Brain microvascular endothelial cell (primary cell): ENCODE measurements at places on chromosomes 2 and 18.

DNA sequence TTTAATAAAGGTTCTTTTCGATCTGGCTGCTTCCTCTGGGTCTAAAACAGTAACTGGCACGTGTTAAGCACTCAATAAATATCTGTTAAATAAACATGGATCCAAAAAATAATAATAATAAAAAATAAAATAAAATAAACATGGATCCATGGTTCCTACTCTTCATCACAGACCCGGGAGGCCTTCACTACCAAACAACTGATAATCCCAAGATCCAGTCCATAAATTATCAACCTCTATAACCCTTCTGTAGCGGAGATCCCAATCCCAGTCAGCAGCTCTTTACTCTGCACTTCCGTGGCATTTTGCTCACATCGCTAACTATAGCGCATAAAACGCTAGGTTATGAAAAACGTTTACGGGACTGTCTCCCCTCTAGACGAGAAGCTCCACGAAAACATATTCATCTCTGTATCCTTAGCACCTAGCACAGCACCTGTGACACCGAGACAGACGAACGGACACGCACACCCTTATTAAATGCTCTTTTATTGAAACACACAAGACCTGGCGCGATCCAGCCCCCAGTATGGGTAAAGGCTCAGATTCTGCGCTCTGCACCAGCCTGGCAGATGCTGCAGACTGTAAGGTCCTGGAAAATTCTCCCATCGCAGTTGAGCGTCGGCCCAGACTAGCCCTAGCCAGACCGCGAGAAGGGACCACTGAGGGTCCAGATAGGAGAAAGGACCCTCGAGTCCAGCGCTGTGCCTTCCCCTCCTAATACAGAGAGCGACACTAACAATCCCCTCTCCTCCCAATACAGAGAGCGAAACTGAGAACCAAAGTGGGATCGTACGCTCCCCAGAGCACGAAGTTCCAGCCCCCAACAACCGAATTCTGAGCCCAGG is 770 bp downstream of the NBAS start:
- peak; percentile 50 for DNase-seq

DNA sequence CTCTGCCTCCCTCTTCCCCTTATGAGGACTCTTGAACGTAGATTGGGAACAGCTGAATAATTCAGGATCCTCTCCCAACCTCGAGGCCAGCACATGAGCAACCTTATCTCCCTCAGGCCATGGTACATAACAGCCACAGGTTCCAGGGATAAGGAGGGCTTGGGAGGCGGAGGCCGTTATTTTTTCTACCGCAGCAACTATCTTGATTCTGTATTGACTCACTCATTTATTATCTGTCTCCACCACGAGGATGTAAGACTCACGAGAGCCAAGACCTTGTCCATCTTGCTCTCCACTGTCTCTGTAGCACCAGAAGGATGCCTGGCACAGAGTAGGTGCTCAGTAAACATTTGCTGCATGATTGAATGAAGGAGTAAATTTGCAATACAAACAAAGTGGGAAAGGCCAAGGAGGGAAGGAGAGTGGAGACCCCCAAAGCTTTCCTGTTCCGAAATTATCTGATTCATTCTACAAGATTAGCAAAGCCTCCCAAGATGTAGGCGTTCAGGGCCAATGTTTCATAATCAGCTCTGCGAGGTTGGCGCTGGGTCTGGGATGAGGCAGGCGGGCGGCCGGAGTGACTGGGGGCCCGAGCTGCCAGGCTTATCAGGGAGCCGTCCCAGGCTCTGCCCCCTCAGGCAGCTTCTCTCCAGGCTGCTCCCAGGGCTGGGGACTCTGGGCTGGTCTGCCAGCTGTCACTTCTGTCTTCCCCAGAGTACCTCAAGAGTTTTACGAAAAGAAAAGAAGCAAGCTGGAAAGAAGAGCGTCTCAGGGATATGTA is 31.6 kb downstream of the INPP5D start:
- no peak for DNase-seq

DNA sequence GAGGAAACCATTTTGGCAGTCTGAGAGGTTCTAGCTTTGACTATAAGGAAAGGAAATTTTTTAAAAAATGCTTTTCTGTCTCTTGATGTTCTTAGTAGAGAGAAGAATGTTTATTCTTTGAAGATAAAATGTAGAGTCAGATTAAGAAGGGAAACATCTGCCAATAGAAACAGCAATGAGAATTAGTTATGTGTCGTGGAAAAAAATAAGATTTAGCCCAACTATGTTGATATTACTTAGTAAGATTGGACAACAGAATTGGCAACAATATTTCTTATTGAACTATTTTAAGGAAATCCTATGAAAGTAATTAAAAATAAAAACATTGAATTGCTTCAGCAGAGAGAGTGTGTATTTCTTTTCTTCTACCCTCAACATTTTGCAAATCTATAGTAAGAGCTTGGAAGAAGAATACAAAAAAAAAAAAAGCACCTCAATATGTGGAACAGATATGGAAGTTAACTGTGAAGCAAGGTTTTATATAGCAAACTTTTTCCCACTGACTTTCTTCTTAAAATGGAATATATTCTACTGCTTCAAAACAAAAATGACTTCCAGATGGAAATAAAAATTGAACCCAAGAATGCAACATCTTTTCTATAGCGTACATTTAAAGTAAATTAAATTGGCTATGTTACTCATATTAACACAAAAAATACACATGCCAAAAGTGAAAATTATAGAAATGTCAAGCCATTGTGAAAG is 177.9 kb downstream of the FAM124B start:
- no peak for DNase-seq

GRCh38 chr18:27583466-27583865 is 398.4 kb upstream of the CHST9 start:
- no peak for DNase-seq

DNA sequence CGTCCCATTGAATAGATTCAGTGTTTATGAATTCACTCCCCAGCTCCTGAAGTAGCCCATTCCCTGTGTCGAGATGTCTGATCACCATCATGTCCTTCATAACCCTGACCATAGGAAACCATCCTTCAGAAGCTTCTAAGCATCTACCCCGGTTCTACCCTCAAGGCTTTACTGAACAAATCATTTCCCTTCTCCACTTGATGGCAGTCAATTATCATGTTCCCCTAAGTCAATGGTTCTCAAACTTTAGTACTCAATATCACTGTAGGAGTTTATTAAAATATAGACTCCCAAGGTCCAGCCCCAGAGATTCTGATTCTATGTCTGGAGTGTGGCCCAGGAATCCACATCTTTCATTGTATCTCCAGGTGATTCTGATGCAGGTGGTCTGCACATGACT is 228.4 kb upstream of the SP5 start:
- no peak for DNase-seq

DNA sequence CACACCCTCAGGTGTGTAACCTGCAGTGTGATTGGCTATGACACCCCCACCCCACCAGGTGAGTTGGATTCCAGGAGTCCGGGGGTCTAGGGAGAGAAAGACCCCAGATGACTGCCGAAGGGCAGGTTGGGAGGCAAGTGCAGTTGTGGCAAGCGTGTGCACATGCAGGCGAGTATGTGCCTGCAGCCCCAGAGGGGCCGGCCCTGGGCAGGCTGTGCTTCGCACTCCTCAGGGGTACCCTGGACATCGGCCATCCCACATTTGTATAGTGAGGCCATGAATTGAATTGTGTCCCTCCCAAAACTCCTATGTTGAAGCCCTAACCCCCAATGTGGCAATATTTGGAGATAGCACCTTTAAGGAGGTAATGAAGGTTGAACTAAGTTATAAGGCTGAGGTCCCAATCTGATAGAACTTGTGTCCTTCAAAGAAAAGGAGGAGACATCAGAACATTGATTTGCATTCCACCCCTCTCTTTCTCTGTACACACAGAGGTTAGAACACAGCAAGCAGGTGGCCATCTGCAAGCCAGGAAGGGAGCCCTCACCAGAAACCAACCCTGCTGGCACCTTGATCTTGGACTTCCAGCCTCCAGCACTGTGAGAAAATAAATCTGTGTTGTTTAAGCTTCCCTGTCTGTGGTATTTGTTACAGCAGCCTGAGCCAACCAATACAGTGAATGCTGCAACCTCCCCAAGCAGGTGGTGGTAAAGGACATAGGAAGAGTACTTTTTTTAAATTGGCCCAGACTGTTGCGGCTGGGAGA is 241.8 kb downstream of the TFCP2L1 start:
- no peak for DNase-seq

DNA sequence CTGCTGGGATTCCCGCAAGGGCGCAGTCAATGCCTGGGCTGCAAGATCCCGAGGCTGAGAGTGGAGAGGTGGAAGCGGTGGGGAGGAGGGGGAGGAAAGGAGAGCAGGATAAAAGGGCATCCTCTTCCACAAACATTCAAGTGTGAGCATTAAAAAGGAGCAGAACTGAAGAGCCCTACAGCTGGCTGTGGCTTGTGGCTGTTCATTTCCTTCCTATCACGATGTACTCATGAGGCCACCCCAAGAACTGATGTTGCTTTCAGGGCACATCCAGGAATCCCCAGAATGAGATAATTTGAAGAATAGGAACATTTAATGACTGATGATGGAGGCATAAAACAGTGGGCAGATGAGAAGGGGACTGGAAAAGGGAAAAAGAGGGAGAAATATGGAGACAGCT is 230.8 kb upstream of the SMIM21 start:
- DNase-seq = no peak

- DNase-seq = no peak
Observed at GRCh38 chr2:120624061-120624737, 111.5 kb upstream of the GLI2 start.

GRCh38 chr2:61090386-61090921 is 24.8 kb downstream of the SANBR start:
- peak; percentile 40 for DNase-seq

DNA sequence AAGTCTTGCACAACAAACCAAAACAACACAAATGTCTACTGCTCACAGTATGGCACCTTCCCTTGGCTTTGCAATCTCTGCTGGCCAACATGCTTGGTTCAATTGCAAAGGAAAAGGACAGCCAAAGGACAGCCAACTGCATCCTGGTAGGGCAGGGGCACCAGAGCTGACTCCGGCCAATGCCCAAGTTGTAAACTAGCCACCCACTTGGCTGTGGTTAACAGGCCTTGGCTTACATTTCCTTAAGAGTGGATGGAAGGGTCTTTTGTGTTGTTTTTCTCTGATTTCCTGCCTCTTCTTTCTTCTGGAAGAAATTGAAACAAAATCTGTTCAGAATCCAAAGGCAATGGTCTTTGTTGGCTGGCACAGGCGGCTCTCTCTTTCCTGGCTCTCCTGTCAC is 119.1 kb upstream of the TRIB2 start:
- DNase-seq = no peak

GRCh38 chr2:152049541-152049940 is 49.3 kb downstream of the CACNB4 start:
- DNase-seq = no peak

GRCh38 chr2:222862909-222863544 is 2.2 kb downstream of the ACSL3 start:
- no peak for DNase-seq

GRCh38 chr18:66646609-66647008 is 42.7 kb upstream of the CDH19 start:
- peak; percentile 16 for DNase-seq

DNA sequence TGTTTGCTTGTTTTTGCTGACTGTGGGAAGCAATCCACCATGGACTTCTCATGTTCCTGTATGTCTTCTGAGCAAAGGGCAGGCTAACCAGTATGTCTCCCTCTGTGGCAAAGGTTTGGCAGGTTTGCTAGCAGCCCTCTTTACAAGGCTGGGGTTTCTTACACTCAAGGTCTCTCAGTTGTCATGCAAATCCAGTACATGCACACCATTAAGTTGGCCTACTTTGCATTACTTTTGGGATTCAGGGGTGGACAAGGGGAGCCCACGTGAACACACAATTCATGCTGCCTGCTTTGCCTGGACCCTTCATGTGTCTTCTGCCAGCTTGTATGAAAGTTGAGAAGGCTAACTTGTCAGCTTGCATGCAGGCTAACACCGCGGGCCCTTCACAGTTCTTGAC is 134.9 kb downstream of the LRRTM4 start:
- DNase-seq = no peak

GRCh38 chr2:165877565-165878550 is 75.7 kb downstream of the TTC21B start:
- no peak for DNase-seq

GRCh38 chr2:170972296-170973224 is 43.5 kb downstream of the GORASP2 start:
- DNase-seq = no peak

DNA sequence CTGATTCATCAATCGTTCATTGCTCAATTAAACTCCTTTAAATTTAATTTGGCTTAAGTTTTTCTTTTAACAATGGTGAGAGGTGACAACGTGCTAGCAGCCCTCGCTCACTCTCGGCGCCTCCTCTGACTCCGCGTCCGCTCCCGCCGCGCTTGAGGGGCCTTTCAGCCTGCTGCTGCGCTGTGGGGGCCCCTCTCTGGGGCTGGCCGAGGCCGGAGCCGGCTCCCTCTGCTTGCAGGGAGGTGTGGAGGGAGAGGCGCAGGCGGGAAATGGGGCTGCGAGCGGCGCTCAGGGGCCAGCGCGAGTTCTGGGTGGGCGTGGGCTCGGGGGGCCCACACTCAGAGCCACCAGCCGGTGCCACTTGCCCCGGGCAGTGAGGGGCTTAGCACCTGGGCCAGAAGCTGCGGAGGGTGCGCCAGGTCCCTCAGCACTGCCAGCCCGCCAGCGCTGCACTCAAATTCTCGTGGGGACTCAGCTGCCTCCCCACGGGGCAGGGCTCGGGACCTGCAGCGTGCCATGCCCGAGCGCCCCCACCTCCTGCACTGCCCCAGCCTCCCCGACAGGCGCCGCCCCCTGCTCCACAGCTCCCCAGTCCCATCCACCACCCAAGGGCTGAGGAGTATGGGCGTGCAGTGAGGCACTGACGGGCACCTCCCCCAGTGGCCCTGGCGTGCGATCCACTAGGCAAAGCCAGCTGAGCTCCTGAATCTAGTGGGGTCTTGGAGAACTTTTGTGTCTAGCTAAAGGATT is 19.6 kb downstream of the ANKMY1 start:
- no peak for DNase-seq

- DNase-seq = no peak
Observed at GRCh38 chr2:233473386-233473791, 93.2 kb downstream of the USP40 start.

DNA sequence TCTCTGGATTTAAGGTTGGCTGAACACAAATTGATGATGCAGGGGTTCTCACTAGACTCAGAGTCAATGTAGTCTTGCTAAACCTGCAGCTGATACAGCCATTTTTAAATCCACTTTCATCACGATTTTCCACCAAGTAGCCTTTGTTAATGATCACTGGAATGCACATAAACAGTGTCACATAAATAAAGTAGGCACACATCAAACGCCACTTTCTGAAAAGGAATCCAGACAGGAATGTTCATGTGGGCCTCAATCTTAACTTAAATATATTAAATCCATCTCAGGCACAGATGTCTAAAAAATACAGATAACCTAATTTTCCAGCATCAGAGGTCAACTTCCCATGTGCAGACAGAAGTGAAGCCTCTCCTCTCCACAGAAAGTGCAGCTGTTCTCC is 58.3 kb downstream of the LAMA1 start:
- no peak for DNase-seq

- DNase-seq = no peak
Observed at GRCh38 chr2:46148369-46148736, 148.9 kb upstream of the EPAS1 start.

GRCh38 chr2:40256649-40257048 is 195.2 kb downstream of the SLC8A1 start:
- no peak for DNase-seq
